ENCODE measurements at places on chromosomes 16 and 17. TPM values are rescaled to one million over a fixed set of nuclear protein-coding genes. Genes with fewer than 3 reads are reported as not detected.
A peak's percentile ranks its signal among the peaks of the same experiment; 100 is the strongest.

Gene GNGT2
- total RNA-seq, result not detected

Gene VPS9D1
- 10.6 TPM for total RNA-seq

Gene ASB16
- total RNA-seq, result 4.0 TPM

- no peak for DNase-seq
These were observed 148.9 kb upstream of the COX10 start for GRCh38 chr17:13920413-13920812.

DNA sequence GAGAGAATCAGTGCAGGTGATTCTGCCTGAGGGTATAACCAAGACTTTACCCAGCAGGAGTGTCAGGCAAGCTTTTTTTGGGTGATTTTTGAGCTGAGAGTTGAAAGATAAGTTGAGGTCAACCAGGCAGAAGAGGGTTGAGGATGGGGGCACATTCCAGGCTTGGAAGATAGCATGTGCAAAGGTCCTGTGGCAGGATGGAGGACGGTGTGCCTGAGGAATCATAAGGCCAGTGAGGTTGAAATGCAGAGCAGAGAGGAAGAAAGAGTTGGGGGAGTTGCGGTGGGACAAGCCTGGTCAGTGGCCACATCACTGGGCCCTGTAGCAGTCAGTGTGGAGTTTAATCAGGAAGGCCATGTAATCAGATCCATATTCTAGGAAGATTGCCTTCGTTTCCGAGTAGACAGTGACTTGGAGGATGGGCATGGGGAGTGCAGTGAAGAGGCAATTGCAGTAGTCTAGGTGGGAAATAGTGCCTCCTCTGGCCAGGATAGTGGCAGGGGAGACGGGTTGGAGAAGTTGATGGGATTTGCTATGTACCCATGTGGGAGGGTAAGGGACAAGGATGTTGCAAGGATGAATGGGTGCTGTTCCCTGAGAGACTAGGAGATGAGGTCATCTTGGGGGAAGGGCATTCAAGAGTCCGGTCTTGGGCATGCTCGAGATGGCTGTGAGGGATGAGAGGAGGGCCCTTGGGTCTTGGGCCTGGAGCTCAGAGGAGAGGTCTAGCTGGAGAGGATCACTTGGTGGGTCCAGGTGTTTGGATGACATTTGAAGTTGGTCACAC lies 3.9 kb downstream of the PLEKHG4 start:
- DNase-seq, result no peak

- peak; percentile 74 for DNase-seq
These were observed 209.7 kb downstream of the CCDC182 start for GRCh38 chr17:57535249-57535966.

- no peak for DNase-seq
These were observed 56.1 kb upstream of the TBX2 start for GRCh38 chr17:61343576-61343975.

GRCh38 chr17:5838661-5839300 lies 231.4 kb upstream of the WSCD1 start:
- DNase-seq, result no peak
